ENCODE measurements at places on chromosomes 12 and 14.

- DNase-seq, result no peak
These were observed 29.5 kb downstream of the PHETA1 start for GRCh38 chr12:111339321-111339938.

- DNase-seq, result no peak
These were observed 24.8 kb upstream of the TMEM132D start for GRCh38 chr12:129928643-129929042.

- no peak for DNase-seq
These were observed 441.1 kb upstream of the TMPO start for GRCh38 chr12:98074286-98074685.

GRCh38 chr12:100797246-100797645 lies 2.7 kb downstream of the ANO4 start:
- DNase-seq, result no peak

DNA sequence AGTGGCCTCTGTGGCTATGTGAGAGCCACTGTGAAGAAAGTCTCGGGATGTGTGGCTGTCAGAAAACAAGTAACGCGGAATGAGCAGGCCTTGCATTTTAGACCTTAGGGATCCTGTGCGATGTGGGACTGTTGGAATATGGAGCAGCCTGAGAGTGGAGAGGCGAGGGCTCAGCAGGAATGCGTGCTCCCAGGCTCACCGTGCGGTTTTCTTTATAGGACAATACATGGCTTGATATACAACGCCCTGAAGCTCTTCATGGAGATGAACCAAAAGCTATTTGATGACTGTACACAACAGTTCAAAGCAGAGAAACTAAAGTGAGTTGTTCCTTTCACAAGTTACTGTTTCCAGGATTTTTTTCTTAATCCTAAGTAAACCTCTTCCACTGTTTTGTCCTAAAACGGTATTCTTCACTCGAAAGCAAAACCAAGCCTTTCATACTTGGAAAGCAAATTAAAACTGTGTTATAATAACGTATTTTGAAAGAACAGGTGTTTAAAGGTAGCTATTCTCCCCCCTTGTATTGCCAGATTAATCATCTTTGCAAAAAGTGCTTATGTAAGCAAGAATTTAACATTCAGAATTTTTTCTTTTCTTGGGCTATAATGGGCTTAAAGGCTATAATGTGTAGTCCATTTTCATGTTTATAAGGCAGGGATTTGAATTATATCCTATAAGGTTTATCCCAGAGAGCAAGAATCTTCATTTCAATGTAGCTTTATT lies 54.8 kb upstream of the DYNC1H1 start:
- no peak for DNase-seq

DNA sequence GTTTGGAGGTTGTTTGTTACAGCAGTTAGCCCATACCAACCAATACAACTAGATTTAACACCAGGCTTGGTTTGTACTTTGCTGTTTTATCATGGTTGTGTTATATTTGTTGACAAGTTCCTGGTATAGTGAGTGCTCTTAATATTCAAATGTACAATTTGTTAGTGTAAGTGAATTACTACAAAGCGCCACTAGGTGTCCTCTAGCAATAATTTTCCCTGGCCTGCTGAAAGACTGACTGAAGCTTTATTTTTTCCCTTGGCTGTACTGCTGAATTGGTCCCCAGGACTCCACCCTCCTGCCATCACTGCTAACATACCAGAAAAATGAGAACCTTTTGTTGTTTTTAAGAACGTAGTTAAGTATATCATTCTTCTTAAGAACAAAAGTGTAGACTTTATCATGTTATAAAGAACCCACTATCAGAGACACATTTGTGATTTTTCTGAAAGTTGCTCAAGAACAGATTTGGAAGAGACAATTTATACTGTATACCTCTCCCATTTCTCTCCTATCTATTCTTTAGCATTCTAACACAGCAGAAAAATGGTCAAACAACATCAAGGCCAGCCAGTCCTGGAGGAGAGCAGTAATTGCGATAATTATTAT lies 75.3 kb upstream of the FAR2 start:
- no peak for DNase-seq

GRCh38 chr12:38544330-38545066 lies 227.9 kb downstream of the ALG10B start:
- DNase-seq, result no peak

DNA sequence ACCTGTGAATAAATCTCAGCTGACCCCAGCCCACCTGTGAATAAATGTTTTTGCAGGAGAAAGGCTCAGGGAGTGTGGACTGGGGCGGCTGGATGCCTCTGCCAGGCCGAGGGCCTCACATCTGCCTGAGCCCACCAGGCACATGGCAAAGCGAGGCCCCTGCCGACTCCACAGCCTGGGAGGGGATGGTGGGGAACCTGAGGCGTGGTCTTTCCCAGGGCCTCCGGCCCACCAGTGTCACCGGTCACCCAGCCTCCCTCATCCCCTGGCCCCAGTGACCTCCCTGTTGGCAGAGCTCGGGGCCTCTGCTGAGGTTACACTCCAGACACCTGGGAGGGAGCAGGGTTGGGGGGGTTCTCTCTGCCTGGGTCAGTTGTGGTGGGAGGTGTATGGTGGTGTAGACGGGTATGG lies 8.2 kb downstream of the NOC4L start:
- no peak for DNase-seq

DNA sequence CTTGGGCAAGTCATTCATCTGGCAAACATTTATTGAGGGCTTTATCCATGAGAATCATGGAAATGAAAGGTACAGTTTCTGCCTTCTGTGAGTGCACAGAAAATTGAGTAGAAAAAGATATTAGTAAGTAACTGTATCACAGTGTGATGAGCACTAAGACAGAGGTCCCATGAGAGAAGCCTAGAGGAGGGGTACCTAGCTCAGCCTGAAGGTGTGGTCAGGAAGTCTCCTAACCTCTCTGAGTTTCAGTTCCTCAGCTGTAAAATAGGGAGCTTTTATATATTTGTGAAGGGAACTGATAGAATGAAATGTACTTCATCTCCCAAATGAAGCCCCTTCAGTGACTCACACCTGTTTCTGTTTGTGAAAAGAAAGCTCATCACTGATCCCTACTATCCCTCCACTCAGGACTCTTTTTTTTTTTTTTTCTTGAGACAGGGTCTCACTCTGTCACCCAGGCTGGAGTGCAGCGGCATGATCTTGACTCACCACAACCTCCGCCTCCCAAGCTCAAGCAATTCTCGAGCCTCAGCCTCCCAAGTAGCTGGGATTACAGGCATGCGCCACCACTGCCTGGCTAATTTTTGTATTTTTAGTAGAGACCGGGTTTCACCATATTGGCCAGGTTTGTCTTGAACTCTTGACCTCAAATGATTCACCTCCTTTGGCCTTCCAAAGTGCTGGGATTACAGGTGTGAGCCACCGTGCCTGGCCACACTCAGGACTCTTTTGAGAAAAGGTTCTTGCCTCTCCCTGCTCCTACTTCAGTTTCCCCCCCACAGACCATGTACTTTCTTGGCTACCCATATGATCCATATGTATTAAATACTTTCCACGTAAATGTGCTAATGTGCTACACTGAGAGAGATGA lies 93.7 kb upstream of the FUT8 start:
- DNase-seq, result no peak

- DNase-seq, result no peak
These were observed 281.0 kb upstream of the CRY1 start for GRCh38 chr12:107374161-107374840.

DNA sequence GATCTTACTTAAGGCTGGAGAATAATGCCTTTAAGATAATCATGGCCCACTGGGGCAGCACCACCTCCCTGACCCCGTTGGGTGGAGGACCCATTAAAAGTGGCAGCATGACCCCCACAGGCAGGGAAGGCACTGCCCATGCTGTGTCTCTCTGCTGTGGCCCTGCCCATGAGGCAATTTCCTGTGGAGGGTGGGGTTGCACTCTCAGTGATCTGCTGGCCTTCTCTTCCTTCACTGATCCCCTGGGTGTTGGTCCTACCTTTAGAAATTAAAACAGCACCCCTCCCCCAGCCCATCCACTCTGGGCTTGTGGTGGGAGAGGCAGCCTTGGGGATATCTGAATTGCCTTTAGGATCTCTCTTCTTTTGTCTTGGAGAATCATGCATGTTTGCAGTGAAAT lies 17.3 kb downstream of the KLRK1 start:
- no peak for DNase-seq

DNA sequence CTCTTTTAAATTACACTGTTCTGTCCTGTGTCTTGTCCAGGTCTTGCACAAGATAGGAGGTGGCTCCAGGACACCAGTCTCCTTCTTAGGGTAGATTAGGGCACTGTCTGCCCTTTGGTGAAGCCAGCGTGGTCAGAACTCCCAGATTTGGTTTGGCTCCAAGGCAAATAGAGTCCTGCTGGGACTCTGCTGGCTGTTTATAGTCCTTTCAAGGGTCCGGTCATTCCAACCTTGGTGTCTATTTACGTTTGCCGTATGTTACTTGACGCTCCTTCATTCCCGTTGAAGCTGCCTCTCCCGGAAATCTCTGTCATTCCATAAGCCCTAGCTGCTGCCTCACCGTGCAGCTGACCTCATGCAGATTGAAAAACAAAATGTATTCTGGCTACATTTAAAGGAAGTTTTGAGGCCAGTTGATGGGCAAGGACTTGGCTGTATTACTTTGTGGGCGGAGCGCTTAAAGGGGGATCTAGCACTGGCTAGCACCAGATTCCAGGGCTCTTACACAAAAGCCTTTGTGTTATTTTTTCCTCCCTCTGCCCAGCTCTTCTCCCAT lies 180.6 kb downstream of the AKAP6 start:
- DNase-seq, result no peak

DNA sequence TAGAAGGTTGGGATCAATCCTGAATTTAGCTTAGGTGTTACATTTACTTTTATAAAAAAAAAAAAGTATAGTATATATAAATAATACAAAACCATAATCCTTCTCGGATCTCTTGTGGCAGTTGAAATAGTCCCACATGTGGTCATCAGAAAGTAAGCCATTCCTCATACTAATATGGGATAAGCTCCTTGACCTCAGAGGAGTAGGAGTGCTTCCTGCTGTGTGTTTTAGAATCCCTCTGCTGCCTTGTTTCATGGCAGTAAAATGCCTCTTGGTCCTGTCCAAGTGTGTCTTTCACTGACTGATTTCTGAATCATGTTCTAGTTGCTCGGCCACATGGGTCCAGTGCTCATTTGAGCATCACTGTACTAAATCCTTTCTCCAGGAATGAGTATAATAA lies 117.0 kb downstream of the NTN4 start:
- no peak for DNase-seq

DNA sequence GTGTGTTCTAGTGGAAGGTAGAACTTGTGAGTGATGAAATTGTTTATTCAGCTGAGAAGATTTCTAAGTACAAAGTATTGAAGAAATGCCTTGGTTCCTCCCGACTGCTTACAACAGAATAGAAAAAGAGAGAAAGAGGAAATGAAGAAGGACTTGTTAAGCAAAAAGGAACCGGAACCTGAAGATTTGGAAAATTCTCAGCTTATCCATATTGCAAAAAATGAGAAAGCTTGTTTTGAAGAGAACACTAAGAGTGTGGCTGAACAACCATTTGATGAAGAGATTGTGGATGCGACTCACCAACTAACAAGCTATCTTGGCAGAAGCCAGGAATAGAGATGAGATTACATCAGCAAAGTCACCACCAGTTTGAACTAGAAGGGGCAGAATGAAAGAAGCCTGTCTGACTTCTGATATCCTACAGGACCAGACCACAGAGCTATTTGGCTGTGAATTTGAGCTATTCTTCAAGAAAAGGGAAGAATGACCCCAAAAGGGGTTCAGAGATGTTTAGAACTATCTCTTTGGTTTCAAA lies 15.1 kb downstream of the NDUFA9 start:
- no peak for DNase-seq

GRCh38 chr12:107378609-107379008 lies 285.3 kb upstream of the CRY1 start:
- no peak for DNase-seq

DNA sequence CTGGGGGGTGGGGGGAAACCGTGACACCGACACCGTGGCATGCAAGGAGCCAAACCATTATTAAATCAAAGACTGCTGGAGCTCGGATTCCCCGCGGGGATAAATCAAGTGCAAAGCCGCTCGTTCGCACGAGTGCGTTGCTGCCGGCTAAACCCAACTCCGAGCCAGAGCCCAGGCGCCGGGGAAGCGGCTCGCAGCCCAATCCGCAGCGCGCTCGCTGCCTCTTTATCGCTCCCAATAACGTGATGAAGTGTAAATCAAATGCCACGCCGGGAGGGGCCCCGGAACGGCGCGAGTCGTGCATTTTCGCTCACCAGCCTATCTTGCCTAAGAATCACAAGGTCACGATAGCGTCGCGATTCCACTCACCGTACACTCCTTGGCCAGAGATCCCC lies 1.3 kb downstream of the MDGA2 start:
- no peak for DNase-seq

- DNase-seq, result no peak
These were observed 8.3 kb downstream of the CPNE6 start for GRCh38 chr14:24079491-24080141.

GRCh38 chr12:5171701-5172100 lies 128.0 kb downstream of the KCNA5 start:
- DNase-seq, result no peak

Measured in activated T-cell treated with anti-CD3 and anti-CD28 coated beads for 24 hours (primary cell).